ENCODE measurements at places on chromosomes 5 and 9.

DNA sequence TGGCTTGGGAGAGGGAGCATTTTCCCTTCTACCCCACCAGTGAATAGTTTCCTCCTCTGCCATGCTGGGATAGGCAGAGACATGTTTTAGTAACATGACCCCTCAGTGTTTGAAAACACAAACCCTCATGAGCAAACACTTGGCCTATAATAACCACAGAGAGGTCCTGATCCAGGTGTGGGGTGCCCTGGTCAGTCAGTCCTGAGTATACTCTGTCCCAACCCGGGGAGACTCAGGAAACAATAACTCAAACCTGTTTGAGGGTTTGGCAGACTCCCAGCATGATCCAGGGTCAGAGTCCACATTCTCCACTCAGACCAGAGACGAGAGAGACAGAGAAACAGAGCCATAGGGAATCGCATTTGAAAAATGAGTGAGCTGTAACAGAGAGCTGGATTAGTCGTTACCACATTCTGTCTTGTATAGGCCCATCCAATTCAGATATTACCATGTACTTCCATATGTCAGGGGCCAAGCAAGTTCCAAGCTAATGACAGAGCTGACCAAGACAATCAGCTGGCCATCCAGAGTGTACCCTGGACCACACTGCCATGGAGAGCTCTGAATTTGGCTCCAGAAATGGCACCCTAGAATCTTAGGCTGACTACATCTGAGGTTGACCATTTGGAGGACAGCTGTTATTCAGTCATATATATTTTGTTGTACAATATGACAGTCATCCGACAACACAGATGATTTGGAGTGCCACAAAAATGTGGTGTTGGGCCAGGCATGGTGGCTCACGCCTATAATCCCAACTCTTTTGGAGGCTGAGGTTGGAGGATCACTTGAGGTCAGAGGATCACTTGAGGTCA is 4.2 kb upstream of the CA9 start:
- DNase-seq: no peak

DNA sequence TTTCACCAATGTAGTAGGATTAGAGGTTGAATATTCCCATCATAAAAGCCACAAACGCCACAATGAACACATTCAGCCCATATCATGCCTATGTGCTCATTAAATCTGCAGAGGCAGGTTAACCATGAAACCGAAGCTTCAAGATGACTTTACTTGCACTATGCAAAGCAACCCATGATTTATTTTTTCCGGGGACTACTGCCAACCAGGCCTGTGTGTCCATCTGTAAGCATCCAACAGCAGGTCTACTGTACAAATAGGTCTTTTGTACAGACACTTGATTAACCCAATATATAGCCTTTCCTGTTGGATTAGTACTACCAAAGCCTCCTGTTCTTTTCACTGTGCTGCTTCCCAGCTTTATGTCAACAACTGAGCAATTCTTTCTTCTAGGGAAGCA is 104.9 kb upstream of the CDH10 start:
- no peak for DNase-seq

DNA sequence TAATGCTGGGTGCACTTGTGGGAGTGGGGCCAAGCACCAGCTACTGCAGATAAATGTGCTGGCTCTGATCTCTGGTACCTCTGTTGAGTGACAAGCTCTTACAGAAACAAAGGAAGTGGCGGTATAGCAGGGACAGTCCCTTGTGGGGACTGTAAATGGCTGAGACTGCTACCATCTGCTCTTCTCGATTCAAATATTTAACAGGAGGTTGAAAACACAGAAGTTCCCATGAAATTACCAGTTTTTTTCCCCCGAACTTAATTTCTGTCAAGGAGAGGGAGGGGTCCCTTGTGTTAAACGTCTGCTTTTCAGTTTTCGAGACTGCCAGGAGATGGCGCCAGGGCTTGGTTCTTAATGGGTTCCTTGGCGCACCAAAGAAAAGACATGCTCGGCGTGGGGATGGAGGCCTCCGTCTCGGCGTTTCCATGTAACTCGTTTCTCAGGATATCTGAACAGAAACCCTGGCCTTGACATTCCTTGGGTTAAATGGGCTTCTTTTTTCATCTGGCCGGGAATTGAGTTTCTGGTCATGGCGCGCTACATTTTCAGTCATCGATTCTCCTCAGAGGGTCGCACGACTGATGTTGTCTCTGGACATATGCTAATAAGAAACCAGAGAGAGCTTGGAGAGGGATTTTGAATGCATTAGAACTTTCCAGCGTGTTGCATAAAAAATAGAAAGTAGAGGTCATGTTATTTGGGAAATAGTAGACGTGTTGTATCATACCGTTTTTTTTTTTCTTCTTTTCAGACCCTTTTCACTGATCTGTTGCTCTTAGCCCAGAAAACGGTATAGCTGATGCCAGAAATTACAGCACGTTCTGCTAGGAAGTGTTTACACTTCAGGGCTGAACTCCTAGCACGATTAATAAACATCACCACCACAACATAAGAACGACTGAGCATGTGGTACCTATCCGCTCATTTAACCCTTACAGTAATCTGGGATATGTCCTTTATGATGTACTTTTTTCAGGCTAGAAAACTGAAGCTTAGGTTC is 64.0 kb downstream of the CARTPT start:
- peak; percentile 80 for DNase-seq

GRCh38 chr5:157994906-157995519 is 136.1 kb upstream of the CLINT1 start:
- DNase-seq: peak; percentile 62

DNA sequence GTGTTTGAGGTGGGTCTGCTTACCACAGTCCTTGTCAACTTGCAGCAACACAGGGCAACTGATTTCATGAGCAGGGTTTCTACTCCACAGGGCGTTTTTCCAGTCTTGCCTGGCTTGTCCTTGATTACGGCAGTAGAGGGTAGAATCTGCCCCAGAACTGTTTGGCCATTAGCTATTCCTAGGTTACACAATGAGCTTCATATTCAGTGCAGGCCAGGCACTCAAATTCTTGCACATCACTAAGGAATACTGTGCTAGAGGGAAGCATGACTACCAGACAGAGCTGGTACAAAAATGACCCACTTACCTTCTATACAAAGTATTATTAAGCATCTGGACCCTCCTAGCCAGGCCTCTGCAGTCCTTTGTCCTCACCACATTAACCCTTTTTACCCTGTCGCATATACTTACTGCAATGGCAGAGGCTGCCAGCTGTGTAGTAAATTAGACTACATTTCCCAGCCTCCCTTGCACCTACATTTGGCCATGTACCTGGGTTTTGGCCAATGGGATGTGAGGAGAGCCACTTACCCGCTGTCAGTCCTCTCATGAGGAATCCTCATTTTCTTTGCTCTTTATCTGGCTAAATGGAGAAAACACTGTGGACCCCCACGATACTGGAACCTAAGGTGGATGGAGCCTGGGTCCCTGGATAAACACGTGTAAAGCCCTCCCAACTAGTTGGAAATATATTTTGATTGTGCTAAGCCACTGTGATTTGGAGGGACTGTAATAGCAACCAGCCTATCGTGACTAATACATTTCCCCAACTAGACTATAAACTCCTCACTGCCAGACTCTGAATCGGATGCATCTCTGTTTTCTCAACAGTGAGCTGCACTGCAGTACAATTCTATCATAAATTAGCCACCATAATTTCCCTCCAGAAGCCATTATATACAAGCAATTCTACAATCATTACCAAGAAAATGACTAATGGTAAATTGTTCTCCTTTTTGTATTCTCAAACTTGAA is 218.7 kb downstream of the GLIS3 start:
- DNase-seq: no peak

DNA sequence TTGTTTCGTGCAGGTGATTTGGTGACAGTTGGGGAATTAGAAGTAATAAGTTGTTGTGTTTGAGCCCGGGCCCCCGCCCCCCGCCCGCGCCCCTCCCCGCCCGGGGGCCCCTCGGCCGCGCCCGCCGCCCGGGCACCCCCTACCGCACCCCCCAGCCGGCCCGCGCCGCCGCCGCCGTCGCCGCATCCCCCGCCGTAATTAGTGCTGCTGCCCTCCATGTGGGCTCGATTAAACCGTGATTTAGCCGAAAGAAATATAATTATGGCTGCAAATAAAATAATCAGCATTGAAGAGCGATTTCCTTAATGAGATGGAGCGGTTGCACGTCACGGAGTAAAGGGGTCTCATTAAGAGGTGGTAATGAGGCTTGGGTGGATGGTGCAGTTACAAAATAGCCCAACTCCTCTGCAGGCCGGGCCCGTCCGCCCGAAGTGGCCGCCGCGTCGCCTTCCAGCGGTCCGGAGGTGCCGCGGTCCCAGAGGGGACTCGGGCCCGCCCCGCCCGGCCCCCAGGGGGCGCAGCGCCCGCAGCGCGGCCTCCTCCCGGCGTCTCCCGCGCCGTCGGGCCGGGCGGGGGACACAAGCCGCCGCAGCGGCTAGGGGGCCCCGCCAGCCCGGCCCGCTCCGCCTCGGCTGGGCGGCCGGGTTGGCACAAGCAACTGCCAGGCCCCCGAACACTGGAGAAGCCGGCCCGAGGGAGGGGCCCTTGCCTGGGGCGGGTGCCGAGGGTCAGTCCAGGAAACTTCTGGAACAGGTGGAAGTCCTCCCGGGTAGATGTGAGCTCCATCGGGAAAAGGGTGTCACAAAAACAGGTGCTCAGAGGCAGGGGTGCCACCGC is 6.9 kb upstream of the OTP start:
- DNase-seq: peak; percentile 64

DNA sequence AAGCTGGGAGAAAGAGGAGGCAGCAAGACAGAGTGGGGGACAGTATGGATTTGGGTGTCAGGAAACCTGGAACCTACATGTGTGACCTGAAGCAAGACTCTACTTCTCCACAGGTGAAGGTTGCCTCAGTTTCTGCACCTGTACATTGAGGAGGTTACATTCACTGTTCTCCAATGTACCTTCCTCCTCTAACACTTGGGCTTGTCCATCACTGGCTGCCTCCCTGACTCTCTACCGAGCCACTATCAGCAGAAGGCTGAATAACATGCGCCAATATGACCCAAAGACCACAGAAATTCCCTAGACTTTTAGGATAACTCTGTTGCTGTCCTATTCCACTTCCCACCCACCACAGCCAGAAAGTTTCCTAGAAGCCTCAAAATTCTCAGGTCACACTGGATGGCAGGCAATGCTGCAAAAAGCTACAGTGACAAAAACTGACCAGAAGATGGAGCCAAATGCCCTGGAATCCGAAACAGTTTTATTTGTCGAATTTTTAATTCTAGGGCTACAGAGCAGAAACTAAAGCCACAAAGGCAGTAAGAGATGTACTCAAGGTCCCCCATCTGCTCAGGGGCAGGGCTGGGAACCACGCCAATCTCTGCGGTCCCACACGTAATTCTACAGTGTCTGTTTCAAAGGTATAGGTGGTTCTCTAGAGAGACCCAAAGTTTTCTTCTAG is 64.4 kb downstream of the FAM114A2 start:
- DNase-seq: peak; percentile 13

DNA sequence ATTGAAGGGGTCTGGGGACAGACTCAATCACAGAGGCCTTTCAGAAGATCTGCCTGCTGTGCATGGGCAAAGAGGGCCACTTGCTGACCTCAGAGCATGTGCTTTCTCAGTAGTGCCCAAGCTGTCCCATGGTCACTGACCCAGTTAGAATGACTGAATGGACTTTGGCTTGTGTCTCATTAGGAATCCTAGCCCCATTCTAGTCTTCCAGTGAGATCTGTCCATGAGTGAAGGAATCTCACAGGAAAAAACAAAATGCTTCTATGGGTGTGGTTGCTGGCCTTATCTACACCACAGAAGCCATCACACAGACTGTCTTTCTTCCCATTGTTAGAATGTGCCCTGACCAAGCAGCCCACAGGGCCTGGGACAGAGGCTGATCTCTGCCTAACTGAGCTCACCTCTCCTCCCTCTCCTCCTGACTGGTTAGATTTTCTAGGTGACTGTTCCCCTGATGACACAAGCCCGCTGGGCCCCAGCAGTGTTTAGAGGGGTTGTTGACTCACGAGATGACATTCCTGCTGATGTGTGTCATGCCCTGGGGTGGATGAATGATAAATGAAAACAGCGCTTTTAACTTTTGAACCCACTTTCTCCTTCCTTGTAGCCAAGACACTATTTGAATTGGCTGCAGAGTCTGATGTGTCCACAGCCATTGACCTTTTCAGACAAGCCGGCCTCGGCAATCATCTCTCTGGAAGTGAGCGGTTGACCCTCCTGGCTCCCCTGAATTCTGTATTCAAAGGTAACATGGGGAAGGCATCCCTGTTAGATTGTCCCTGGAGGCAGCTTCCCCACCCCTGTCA is 24.8 kb downstream of the TGFBI start:
- no peak for DNase-seq

DNA sequence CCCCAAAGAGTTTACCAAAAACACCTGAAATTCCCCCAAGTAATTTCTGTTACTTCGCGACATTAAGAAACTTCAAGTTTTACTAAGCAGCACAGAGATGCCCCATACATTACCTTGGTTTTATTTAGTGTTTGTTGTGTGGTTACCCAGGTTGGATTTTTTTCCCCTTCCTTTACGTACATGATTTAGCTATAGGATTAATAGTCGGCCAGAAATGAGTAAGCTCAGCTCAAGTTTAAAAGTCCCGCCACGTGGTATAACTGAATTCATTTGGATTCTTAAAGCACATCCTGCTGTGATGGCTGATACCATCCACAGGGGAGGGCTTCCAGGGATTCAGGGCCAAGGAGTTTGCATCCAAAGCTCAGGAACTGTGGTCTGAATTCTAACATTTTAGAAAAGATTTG is 75.9 kb downstream of the DAP start:
- DNase-seq: no peak

GRCh38 chr5:40813698-40814281 is 15.6 kb upstream of the PRKAA1 start:
- no peak for DNase-seq

DNA sequence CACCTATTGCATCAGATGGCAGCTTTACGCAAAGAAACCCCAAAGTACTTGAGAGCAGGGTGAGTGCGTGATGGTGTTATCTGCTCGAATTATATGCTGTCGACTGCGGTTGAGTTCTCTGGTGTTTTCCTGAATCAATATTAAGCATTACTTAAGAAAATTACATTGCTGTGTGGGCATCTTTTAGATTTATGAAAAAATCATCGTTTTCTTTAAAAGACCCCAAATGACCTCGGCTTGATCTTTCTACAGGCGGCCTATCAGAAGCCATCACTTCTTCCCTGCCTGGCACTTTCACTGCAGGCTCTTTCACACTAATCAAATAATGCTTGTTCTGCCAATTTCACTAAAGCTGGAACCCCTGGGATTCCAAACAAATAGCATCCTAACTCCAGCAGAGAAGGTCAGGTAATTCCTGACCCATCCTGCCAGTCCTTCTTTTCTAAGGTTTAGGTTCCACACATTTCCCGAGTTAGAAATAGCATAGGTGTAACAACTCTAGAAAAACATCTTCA is 1.7 kb downstream of the UBE2QL1 start:
- DNase-seq: no peak

GRCh38 chr9:6271508-6272228 is 56.1 kb downstream of the IL33 start:
- DNase-seq: no peak

DNA sequence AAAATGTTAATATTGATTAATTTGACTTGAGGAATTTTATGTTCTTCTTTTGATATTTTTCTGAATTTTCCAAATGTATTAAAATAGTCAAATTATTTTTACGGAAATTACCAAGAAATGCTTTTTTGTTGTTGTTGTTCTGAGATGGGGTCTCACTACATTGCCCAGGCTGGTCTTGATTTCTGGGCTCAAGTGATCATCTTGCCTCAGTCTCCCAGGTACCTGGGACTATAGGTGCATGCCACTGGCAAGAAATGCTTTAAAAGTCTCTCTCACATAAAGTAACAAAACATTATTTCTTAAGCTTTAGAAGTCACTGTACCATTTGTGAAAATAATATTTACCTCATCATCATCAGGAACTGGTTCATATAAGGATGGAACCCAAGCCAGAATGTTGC is 43.0 kb upstream of the ELOVL7 start:
- DNase-seq: no peak

All from stimulated activated CD4-positive, alpha-beta T cell treated with anti-CD3 and anti-CD28 coated beads, Interleukin-2, amount 100 ng/mL, for 24 hours (primary cell).